GM12891 (cell line): ENCODE measurements at places on chromosomes 2 and 18.

GRCh38 chr2:98826856-98827255 lies 95.9 kb upstream of the MGAT4A start:
- DNase-seq: no peak

- DNase-seq: no peak
Measured at GRCh38 chr2:158214431-158214830, 112.8 kb downstream of the UPP2 start.

GRCh38 chr2:211176514-211177141 lies 620.2 kb downstream of the CPS1 start:
- DNase-seq: no peak

DNA sequence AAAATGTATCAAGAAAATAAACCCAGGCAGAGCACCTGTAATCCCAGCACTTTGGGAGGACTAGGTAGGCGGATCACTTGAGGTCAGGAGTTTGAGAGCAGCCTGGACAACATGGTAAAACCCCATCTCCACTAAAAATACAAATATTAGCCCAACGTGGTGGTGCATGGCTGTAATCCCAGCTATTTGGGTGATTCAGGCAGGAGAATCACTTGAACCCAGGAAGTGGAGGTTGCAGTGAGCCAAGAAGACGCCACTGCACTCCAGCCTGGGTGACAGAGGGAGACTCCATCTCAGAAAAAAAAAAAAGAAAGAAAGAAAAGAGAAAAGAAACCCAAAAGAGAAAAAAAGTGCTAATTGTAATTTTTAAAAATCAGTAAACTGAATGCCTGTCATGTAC lies 41.4 kb downstream of the DDX18 start:
- DNase-seq: no peak

DNA sequence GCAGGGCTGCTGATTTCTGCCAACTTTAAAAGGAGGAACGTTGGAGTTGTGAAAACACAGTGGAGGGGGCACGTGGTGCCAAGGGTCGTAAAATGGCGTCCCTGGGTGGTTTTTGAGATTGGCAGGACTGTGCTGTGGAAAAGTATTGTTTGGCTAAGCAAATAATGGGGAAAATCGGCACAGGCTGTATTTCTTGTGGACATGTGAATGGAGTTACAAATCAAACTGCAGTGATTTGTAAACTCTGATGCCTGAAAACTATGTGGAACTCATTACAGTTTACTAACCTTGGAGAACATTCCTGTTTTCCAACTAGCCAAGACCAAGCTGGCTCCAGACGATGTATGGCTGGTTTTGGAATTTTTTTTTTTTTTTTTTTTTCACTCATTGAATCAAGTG lies 68.7 kb downstream of the KCTD1 start:
- no peak for DNase-seq

- no peak for DNase-seq
Measured at GRCh38 chr2:85804583-85804982, 50.8 kb downstream of the ATOH8 start.
